ENCODE measurements at places on chromosomes 4 and X. TPM values are rescaled to one million over a fixed set of nuclear protein-coding genes. Genes with fewer than 3 reads are reported as not detected.

Gene DIPK2B
- 14.9 TPM for total RNA-seq

Gene PIR
- total RNA-seq, result 8.9 TPM

Gene UPF3B
- 5.2 TPM for total RNA-seq

GRCh38 chr4:167779864-167780263 lies 312.5 kb upstream of the ANXA10 start:
- no peak for DNase-seq
- no peak overlapping the region for H3K4me3 ChIP-seq
- no peak overlapping the region for H3K27ac ChIP-seq

DNA sequence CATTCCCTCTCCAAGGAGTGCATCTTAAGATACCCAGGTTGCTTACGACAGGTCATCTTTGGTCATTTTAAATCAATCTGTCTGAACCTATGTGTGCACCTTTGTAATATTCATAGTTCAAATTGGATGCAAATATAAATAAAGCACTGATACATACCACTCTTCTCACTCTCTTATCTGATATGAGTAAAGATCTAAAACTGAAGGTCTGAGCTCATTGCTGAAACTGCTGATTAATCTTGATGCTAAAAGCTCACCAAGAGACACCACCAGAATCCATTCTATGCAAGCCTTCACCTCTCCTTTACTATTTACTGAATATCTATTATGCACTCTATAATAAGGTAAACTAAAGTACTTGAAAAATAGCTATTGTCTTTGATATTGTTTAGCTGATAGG lies 16.6 kb downstream of the HSD17B13 start:
- no peaks in the 10 kb centered on the region for H3K4me1 ChIP-seq
- DNase-seq, result no peak
- no peaks in the 10 kb centered on the region for H3K27me3 ChIP-seq
- H3K4me3 ChIP-seq, result no peak overlapping the region
- no peak overlapping the region for H3K27ac ChIP-seq
- no peaks in the 10 kb centered on the region for H3K36me3 ChIP-seq

- H3K27ac ChIP-seq, result no peak overlapping the region
- DNase-seq, result peak; percentile 48
- H3K4me1 ChIP-seq, result no peaks in the 10 kb centered on the region
- no peak overlapping the region for H3K4me3 ChIP-seq
- no peaks in the 10 kb centered on the region for H3K36me3 ChIP-seq
These were observed 25.9 kb downstream of the PKD2 start for GRCh38 chr4:88033309-88033708.

DNA sequence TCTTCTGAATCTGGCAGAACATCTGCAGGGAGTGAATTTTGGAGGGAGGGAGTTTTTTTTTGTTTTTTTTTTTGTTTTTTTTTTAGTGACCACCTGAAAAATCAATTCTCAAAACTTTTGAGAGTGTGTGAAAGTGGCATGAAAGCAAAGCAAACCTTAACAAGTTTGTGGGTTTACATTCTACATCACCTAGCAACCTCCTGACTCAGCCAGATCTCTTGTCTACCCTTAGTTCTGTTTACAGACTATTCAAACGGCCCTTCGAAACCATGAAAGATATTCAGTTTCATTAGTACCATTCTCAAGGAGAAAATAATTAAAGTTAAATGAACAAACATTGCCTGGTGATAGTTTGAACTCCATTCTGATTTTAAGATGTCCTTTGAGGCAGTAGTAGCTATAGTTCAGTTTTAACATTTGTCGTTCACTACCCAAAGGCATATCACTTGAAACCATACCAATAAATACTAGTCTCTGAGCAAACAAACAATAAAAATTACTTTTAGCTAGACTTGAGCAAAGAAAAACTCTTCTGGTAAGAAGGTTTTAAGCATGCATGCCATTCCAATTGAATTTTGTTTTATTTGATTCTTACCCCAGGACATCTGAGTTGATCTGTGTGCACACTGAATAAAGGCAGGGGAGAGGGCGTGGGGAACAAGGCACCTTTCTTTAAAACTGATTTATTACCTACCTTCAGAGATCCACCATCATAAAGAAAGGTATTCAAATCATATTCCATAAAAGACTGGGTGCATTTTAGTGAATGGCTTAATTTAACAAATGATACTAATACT lies 137.7 kb downstream of the ARX start:
- no peak overlapping the region for H3K4me3 ChIP-seq
- no peak overlapping the region for H3K27ac ChIP-seq
- no peaks in the 10 kb centered on the region for H3K4me1 ChIP-seq

Gene BMX
- total RNA-seq, result 1.2 TPM

DNA sequence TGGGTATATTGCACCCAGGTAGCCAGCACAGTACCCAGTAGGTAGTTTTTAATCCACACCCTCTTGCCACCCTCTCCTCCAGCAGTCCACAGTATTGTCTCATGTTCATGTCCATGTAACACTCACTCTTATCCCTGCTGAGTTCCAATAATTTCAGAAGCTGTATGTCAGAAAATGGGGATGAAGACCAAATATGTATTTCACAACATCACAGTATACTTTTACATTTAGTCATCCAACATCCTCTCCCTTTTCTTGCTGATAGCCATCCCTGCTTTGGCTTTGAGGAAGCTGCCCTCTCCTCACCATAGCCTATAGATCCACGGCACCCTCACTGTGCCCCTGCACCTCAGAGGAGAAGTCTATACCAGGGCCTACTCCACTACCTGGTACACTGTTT lies 126.0 kb upstream of the LDB2 start:
- no peaks in the 10 kb centered on the region for H3K4me1 ChIP-seq
- H3K27me3 ChIP-seq, result no peaks in the 10 kb centered on the region
- H3K4me3 ChIP-seq, result no peak overlapping the region
- H3K36me3 ChIP-seq, result no peaks in the 10 kb centered on the region
- no peak for DNase-seq

DNA sequence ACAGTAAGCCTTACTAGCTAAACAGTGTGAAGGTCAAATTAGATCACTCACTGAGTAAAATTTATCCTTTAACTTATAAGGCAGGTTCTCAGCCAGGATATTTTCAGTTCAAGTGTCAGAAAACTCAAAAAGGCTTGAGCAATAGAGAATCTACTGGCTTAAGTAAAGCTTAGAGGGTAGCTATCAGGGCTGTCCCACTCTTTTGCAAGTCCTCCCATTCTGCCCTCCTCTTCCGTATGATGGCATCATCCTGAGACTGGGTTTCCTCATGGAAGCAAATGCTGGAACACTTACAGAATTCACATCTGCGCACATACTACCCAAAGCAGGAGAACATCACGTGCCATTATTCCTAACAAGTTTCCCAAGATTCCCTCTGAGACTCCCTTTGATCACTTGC lies 55.0 kb downstream of the FBXL5 start:
- no peaks in the 10 kb centered on the region for H3K4me1 ChIP-seq
- DNase-seq, result no peak
- H3K36me3 ChIP-seq, result no peaks in the 10 kb centered on the region
- no peak overlapping the region for H3K27ac ChIP-seq
- H3K4me3 ChIP-seq, result no peak overlapping the region

DNA sequence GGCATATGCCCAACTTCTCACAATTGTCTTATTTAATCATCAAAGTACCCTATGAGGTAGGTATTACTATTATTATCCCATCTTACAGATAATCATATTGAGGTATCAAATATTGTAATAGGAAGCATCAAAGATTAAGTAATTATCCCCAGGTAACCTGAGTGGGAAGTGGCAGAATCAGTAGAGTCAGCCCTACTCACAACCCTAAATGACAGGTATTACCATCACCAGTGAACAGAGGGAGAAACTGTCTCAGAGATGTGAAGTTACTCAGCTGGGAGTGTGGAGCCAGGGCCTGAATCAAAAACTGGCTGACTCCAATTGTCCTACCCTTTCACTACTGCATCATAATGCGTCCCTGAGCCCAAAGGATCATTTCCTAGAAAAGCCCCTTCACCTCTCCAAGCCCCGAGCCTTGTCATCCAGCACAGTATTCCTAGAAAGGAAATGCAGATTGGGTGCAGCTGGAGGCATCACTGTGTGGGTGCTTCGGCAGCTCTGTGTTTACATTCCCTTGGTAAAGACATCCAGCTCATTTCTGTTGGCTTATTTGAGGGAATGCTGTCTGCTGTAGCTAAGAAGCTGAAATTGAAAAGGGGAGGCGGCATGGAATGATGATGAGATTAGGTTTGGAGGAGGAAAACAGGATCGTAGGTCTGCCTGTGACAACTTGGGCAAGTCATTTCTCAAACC lies 72.8 kb downstream of the DHX15 start:
- H3K4me1 ChIP-seq, result no peaks in the 10 kb centered on the region
- H3K4me3 ChIP-seq, result no peak overlapping the region
- DNase-seq, result no peak
- no peak overlapping the region for H3K27ac ChIP-seq
- H3K36me3 ChIP-seq, result no peaks in the 10 kb centered on the region
- no peaks in the 10 kb centered on the region for H3K27me3 ChIP-seq

Gene MSX1
- total RNA-seq, result 4.2 TPM

Gene DGKK
- not detected for total RNA-seq

DNA sequence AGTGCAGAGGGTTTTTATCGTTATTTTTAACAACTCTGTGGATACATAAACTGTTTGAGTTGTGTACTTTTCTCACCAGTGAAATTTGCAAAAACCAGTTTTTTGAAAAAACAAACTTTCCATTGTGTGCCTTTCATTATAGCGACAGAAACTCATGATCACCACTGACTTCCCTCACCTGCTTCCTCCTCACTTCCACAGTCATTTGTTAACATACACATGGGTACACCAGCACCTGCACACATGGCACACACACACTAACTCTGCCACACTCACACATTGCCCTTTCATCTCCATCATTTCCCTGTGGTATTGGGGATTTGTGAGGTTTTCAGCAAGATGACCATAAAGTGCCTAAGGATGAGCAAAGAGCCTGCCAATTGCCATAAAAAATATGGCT lies 20.6 kb downstream of the CLDN22 start:
- no peak overlapping the region for H3K27ac ChIP-seq
- no peak for DNase-seq
- H3K27me3 ChIP-seq, result no peaks in the 10 kb centered on the region
- H3K4me3 ChIP-seq, result no peak overlapping the region

DNA sequence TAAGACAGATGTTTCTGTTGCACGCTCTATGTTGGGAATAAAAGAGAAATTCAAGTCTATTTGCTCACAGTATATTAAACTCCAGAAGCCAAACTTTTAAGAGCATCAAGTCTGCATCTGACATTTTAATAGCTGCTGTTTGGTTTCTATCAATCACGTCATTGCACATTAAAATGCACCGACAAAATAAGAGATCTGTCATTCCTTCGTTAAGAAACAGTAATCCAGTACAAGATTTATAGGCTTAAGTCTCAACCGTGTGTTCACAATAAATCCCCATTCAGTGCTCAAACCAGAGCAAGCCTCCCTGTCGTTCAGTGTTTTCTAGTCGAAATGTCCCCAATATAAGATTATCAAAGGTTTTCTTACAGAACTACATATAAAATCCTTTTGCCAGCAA lies 89.0 kb upstream of the BMPR1B start:
- H3K36me3 ChIP-seq, result no peaks in the 10 kb centered on the region
- H3K4me3 ChIP-seq, result no peak overlapping the region
- peak overlapping the region; percentile 92 for H3K27ac ChIP-seq
- DNase-seq, result no peak

DNA sequence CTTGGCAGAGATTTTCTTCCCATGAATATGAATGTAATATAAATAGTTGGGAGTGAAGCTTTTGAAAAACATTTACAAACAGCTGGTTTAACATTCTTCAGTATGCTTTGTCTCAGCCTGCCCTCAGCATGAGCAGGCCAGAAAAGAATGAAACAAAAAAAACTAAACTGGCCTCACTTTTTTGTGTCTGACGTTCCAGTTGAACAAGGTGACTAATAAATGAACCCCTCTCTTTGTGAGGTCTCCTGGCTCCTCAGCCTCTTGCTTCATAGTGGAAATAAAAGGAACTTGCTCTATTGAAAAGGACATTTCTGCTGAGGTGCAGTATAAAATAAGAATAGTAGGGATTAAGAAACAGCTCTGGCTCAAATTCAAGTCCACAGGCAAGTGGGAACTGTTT lies 9.4 kb downstream of the CHST7 start:
- no peaks in the 10 kb centered on the region for H3K36me3 ChIP-seq
- no peak overlapping the region for H3K4me3 ChIP-seq
- DNase-seq, result peak; percentile 4
- no peak overlapping the region for H3K27ac ChIP-seq
- no peaks in the 10 kb centered on the region for H3K4me1 ChIP-seq
- no peaks in the 10 kb centered on the region for H3K27me3 ChIP-seq

- H3K27me3 ChIP-seq, result no peaks in the 10 kb centered on the region
- H3K36me3 ChIP-seq, result no peaks in the 10 kb centered on the region
- DNase-seq, result no peak
- no peak overlapping the region for H3K4me3 ChIP-seq
- no peak overlapping the region for H3K27ac ChIP-seq
These were observed 103.0 kb upstream of the TAPT1 start for GRCh38 chr4:16329125-16329796.

GRCh38 chrX:12076046-12076445 lies 62.2 kb upstream of the FRMPD4 start:
- DNase-seq, result no peak
- H3K36me3 ChIP-seq, result no peaks in the 10 kb centered on the region
- no peak overlapping the region for H3K27ac ChIP-seq
- H3K4me1 ChIP-seq, result no peaks in the 10 kb centered on the region
- no peak overlapping the region for H3K4me3 ChIP-seq
- no peaks in the 10 kb centered on the region for H3K27me3 ChIP-seq

GRCh38 chr4:54731552-54731951 lies 73.8 kb downstream of the KIT start:
- no peaks in the 10 kb centered on the region for H3K4me1 ChIP-seq
- H3K27ac ChIP-seq, result no peak overlapping the region
- no peak for DNase-seq
- H3K4me3 ChIP-seq, result no peak overlapping the region

GRCh38 chr4:15144967-15145295 lies 142.7 kb downstream of the CPEB2 start:
- peaks cover 11% of the 10 kb centered on the region for H3K4me1 ChIP-seq
- H3K27ac ChIP-seq, result no peak overlapping the region

Gene CLDN34
- total RNA-seq, result not detected

GRCh38 chr4:56445699-56446098 lies 9.6 kb downstream of the PAICS start:
- no peak for DNase-seq
- peaks cover 3% of the 10 kb centered on the region for H3K36me3 ChIP-seq
- no peaks in the 10 kb centered on the region for H3K4me1 ChIP-seq

Gene GLUD2
- 0.64 TPM for total RNA-seq

DNA sequence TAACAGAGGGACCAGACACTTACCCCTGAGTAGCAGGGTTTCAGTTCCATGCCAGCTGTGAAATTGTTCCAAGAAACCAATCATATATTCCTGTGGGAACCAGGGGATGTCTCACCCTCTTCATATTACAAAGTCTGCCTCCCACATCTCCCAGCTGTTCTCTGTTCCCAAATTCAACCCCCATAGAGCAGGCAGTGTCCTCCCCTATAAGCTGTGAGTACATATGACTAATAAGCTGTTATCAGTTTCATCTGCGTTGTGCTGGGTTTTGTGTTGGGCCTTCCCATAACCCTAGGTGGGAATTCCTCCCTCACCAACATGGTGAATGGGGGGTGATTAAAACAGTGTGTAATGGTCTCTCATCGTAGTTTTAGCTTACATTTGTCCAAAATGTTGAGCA lies 41.0 kb downstream of the CEP44 start:
- H3K27me3 ChIP-seq, result no peaks in the 10 kb centered on the region
- no peaks in the 10 kb centered on the region for H3K4me1 ChIP-seq
- DNase-seq, result no peak

Gene DCK
- total RNA-seq, result 14.0 TPM
